ENCODE measurements at places on chromosomes 1 and 21.
A peak's percentile ranks its signal among the peaks of the same experiment; 100 is the strongest.

- no peak for DNase-seq
Observed at GRCh38 chr1:79161077-79161476, 154.5 kb upstream of the ADGRL4 start.

DNA sequence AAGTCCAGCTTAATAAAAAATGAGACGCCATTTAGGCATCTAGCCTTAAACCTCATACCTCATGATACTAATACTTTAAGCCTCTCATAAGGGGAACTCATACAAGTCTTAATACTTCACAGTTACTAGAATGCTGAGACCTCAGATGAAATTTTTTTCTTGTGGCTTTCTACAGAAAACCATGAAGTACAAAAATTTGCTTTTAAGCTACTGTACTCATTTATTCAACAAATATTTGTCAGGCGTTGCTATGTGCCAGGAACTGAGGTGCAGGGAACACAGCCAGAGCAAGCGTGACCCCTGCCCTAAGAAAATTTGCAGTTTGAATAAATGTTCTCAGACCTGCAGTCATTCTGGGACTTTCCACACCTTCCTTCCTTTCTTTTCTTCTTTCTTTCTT is 150.6 kb downstream of the MRPL39 start:
- no peak for DNase-seq

DNA sequence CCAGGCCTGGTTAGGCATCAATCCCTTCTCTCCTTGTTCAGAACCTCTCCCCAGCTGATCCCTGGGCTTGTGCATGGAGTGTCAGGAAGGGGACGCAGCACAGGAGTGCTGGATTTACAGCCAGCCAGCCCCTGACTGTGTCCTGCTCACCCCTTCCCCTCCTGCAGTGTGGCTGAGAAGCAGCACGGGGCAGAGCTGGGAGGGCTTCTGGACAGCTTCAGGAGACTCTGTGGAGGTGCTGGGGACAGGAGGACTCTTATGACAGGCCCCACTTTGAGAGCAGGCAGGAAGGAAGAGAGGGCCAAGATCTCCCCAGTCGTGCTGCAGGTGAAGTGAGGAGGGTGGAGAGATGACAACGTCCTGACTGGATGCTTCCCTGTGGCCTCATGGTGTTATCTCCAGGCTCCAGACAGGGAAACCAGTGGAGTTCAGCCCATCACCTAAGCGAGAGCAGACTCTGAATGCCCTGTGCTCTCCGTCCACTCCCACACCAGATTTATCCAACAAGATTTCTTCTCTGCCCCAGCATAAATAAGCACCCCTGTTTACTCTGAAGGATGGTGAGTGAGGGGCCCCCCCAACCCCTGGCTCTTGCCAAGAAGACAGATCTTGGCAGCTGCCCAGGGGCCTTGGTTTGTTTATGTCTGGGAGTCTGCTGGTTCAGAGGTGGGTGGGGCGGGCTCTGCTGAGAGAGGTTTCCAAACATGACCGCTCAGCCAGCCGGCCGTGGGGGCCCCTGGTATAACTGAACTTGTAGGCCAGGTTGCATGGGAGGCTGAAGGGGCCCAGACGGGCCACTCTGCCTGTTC is 21.3 kb downstream of the TMCC2 start:
- no peak for DNase-seq

DNA sequence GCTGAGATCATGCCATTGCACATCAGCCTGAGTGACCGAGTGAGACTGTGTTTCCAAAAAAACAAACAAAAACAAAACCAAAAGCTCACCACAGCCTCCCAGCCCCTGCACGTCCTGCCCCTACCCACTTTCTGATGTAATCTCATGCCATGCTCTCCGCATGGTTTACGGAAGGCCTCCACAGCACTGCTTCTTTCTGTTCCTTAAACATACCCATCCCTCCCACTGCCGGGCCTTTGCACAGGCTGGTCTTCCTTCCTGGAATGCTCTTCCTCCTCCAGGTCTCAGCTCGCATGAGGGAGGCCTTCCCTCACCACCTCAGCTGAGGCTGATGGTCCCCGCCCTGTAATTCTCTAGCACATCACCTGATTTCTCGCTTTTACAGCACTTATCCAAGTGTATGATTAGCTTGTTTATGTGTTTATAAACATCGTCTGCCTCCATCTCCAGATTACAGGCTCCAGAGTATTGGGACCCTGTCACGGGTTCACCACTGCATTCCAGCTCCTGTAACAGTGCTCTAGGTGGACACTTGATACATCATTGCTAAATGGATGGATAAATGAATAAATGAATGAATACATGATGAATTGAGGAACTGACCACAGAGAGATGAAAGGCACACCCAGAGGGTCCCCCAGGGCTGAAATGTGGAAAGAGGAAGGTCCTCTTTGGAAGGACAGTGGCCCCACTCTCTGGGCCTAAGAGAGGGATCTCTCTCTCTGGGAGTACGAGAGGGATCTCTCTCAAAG is 22.1 kb downstream of the TCEA3 start:
- no peak for DNase-seq

DNA sequence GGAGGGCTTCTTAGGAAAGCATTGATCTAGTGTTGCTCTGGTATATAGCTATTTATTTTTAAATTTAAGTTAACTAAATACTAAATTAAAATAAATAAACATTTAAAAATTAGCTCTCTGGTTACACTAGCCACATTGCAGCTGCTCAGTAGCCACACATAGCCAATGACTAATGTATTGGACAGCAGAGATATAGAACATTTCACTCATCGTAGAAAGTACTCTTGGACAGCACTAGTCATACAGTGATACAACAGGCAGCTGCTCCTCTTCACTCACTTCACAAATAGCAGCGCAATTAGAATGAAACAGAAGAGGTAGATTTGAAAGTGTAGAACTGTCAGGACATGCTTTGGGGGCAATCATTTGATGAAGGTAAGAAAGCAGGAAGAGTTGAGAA is 245.4 kb downstream of the PBX1 start:
- DNase-seq: no peak

DNA sequence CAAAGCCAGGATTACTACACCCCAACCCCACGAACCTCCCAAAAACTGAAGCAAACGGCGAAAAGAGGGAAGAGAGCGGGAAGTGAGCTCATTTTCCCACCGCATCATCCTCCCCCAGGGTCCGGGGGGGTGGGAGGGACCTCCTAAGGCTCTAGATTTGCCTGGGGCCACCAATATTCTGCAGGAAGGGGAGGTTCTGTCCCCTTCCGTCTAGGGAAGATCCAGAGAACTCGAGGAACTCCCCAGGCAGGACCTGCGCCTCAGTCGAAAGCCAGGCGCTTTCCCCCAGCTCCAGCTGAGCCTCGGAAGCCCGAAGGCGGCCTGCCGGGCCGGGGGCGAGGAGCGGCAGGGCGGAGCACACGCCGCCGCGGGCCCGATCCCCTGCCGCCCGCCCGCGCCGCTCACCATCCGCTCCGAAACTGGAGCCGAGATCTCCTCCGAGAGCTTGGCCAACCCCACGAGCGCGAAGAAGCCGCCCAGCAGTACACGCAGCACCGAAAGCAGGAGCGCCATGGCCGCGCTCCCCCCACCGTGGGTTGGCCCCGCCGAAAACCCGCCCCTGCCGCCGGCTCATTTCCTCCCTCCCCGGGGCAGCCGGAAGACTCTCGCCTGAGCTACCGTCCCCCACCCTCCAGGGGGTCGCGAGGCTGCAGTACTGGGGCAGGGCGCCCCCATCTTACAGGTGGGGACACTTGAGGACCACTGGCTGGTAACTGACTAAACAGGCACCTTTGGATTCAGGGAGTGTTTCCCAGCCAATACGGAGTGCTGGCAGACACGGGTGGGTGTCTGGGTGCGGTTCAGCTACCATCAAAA is at the start of gene TMEM35B:
TSS of gene TMEM35B (minus strand) at position 555 of the 816 bp plus-strand sequence. CDS start at position 513, 42 bp downstream.
- DNase-seq: no peak

GRCh38 chr1:7833035-7833434 is 19.8 kb downstream of the UTS2 start:
- no peak for DNase-seq

- no peak for DNase-seq
Observed at GRCh38 chr1:46262508-46262907, 14.9 kb downstream of the RAD54L start.

- no peak for DNase-seq
Observed at GRCh38 chr1:219965285-219966070, 37.1 kb upstream of the SLC30A10 start.

- no peak for DNase-seq
Observed at GRCh38 chr1:64470665-64471217, 812 bp downstream of the CACHD1 start.

- DNase-seq: peak; percentile 74
Observed at GRCh38 chr1:228898582-228898992, 163.3 kb downstream of the RHOU start.

DNA sequence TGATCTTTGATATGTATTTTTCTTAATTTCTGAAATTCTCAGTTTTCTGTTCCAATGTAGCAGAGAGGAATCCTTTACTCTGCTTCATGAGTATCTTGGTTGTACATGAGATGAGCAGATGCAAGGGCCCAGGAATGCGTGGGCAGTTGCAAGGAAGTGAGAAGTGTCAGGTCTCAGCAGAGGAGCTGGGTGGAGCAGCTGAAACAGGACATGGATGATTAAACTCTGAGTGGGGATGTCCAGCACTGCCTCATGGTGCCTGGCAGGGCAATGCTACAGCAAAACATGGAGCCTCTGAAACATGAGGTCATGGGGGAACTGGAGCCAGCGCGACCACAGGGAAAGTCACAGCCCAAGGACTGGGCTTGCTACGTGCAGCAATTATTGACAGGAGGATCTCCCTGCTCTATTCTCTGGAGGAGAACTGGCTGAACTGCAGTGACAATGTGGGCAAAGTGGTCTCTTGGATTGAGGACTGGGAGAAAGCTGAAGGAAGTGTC is 48.4 kb downstream of the COLGALT2 start:
- DNase-seq: no peak

DNA sequence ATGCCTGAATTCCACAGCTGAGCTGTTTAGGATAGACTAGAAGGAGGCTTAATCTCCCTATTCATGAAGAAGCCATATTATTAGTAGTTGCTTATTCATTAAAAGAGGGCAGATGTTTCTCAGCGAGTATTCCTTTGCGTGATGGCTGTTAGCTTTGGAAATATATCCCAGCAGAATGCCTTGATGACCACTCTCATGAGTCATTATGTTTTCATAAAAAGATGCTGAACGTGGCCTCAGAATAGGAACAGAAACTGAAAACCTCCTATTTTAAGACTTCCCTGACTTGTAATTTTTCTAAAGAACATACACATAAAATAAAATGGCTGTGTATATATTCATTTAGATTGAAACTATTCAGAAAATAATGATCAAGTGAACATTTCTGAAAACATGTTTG is 9.6 kb upstream of the PLA2G4A start:
- no peak for DNase-seq

DNA sequence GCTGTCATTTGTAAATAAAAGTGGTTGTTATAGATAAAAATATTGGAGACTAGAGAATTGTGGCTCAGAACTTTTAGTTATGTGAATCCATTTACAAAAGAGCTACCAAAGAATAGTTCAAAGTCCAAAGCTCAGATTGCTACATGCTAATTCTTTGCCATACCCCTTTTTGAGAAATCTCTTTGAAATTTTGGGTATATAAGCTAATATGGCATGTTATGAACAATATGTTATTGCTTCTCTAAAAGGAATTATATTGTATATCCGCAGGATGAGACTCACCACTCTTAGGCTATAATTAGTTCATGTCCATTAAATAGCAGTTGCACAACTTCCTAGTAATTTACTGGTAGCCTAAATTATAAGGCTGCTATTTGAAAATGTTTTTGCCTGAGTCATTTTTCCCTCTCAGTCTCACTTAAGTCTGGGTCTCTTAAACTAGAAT is 178.0 kb downstream of the ZNF281 start:
- no peak for DNase-seq

DNA sequence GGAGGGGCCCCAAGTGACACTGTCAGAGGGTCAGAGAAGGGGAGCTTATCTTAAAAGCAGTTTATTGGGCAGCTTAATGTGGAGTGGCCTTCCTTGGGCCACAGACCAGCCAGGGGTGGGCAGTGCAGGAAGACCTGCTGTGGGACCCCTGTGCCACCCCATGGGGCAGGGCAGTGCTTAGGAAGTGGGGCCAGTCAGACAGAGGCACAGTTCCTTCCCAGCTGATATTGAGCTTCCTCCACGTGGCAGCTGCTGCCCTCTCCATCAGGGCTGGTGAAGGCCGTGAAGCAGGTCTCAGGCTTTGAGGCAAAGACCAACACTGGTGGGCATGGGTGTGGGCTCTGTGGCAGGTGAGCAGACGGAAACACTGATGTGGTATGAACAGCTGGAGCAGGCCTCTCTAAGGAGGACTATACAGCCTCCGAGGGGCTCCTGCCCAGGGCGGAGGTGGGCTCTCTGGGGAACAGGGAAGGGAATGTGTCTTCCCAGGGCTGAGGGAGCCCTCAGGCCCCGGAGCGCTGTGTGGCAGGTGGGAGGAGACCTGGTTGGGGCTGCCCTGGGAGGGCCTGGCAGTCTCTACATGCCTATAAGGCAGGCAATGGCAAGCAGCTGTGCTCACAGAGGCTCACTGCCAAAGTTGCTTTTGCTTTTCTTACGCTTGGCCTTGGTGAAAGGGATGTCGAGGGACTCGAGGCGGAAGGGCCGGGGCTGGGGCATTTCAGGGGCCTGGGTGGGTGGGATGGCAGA is 3.0 kb upstream of the DDOST start:
- DNase-seq: no peak

DNA sequence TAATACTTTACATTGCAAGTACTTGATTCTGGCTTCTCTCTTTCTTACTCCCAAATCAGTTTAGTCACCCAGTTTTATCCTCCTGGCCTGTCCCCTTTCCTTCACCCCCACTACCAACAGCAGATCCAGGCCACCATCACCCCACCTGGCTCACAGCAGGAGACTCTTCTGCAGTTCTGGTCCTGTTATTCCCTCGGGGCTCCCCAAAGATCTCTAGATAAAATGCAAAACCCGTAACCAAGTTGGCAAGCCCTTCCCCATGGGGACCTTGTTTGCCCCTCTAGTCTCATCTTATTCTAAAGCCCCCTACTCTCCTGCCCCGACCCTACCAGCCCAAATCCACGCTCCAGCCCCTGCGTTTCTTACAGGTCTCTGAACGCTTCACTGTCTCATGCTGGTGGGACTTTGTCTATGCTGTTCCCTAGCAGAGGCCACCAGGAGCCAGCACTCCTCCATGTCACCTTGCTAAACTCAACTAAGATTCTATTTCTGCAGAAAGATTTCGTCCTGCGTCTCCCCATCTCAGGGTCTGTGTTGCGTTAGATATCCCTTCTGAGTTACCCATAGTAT is 4.0 kb downstream of the ABCG1 start:
- DNase-seq: no peak

GRCh38 chr1:10768552-10768951 is 27.9 kb downstream of the CASZ1 start:
- no peak for DNase-seq

GRCh38 chr21:42414553-42414927 is 10.8 kb downstream of the UBASH3A start:
- DNase-seq: no peak

GRCh38 chr21:35565204-35565611 is 495.1 kb downstream of the SETD4 start:
- no peak for DNase-seq
